ENCODE measurements at places on chromosomes 6 and 20. TPM values are rescaled to one million over a fixed set of nuclear protein-coding genes. Genes with fewer than 3 reads are reported as not detected.

The ENPP4 gene
- total RNA-seq: 4.6 TPM

The VSX1 gene
- total RNA-seq: not detected

The HLA-DOA gene
- total RNA-seq: 5.1 TPM

The NMBR gene
- not detected for total RNA-seq

- DNase-seq: no peak
These were observed 94.2 kb downstream of the FOXC1 start for GRCh38 chr6:1703923-1704322.

GRCh38 chr6:36871686-36872085 lies 2.9 kb downstream of the PPIL1 start:
- DNase-seq: no peak

DNA sequence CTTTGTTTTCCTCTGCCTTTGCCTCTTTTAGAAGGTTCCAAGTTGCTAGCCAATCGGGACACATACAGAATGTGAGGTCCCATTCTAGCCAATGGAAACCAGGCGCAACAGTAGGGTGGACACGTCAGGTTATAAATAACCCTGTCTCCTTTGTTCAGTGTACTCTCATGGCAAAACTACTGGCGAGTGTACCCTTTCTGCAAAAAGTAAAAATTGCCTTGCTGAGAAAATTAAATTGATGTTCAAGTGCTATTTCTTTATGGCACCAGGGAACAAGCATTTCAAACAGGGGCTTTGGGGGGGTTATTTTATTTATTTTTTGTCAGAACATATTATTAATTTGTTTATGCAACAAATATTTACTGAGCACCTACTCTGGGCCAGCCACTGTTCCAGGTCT lies 123.6 kb upstream of the SRSF6 start:
- no peak for DNase-seq

GRCh38 chr20:34058831-34059230 lies 53.2 kb downstream of the EIF2S2 start:
- DNase-seq: no peak

GRCh38 chr6:88992741-88993552 lies 29.5 kb upstream of the RNGTT start:
- no peak for DNase-seq

All from T-helper 17 cell (primary cell).